GM12878 (cell line): ENCODE measurements at places on chromosomes 5 and 9. TPM values are rescaled to one million over a fixed set of nuclear protein-coding genes. Genes with fewer than 3 reads are reported as not detected.

The SPATA9 gene
- 0.35 TPM in 1 of 2 replicates, not detected in the other for total RNA-seq

The PKD2L2 gene
- 0.36 TPM in 1 of 2 replicates, not detected in the other for total RNA-seq

GRCh38 chr9:121218357-121219027 lies 16.8 kb upstream of the RAB14 start:
- DNase-seq: no peak

DNA sequence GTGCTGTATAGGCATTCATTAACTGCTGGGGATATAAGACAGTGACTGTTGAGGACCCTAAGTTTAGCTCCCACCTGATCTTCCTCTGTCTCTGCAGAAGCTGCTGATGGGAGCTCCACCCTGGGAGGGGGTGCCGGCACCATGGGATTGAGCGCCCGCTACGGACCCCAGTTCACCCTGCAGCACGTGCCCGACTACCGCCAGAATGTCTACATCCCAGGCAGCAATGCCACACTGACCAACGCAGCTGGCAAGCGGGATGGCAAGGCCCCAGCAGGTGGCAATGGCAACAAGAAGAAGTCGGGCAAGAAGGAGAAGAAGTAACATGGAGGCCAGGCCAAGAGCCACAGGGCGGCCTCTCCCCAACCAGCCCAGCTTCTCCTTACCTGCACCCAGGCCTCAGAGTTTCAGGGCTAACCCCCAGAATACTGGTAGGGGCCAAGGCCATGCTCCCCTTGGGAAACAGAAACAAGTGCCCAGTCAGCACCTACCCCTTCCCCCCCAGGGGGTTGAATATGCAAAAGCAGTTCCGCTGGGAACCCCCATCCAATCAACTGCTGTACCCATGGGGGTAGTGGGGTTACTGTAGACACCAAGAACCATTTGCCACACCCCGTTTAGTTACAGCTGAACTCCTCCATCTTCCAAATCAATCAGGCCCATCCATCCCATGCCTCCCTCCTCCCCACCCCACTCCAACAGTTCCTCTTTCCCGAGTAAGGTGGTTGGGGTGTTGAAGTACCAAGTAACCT lies 22.1 kb downstream of the PCDHGC5 start:
- peak; percentile 80 for DNase-seq

GRCh38 chr9:14608540-14608939 lies 84.7 kb downstream of the ZDHHC21 start:
- DNase-seq: no peak

The GPX3 gene
- total RNA-seq: 0.38 and 0.45 TPM in 2 replicates

DNA sequence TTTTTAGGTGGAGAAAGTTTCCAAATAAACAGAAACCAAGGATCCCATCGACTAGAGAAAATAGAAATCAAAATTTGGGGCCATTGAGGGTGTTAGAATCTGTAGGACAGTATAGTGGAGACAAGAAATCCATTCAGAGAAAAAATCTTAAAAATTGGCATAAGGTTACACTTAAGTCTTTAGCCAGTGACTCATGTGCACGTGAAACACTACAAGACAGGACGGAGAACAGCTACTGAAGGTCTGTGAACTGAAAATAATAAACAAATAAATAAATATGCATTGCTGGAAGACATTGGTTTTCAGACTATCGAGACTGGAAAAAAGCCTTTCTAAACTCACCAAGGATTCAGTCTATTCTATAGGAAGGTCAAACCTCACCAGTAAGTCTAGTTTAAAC lies 1955.5 kb downstream of the MAT2B start:
- DNase-seq: no peak

The LCN9 gene
- not detected in 2 replicates for total RNA-seq

DNA sequence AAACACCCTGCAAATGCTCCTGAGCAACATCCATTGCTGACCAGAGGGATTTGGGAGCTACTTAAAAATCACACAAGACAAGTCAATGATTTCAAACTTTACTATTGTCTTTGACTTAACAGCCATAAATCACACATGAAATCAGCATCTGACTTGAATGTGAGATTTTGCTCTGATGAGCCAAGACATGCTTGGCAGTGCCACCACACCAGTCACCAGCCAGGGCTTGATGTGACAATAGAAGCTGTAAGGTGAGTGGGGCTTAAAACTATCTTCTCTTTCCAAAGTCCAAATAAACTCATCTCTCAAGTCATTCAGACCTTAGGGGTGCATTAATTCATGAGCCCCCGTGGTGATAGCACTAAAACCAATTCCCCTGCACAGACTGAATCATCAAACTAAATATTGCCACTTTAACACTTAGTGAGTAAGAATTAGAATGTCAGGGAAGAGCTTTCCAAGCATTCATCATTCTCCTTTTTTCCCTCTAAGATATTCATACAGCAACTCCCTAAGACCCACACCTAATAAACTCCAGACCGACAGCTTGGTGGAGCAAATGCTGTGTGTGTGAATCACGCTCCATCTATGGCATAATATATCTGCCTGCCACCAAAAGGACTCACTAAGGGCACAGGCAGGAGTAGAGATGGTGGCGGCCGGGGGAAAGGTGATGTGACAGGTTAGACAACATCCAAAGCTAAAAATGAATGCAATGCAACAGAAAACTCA lies 119.4 kb downstream of the SPOCK1 start:
- DNase-seq: no peak

- no peak for DNase-seq
Observed at GRCh38 chr9:127318651-127319167, 54.1 kb downstream of the GARNL3 start.

DNA sequence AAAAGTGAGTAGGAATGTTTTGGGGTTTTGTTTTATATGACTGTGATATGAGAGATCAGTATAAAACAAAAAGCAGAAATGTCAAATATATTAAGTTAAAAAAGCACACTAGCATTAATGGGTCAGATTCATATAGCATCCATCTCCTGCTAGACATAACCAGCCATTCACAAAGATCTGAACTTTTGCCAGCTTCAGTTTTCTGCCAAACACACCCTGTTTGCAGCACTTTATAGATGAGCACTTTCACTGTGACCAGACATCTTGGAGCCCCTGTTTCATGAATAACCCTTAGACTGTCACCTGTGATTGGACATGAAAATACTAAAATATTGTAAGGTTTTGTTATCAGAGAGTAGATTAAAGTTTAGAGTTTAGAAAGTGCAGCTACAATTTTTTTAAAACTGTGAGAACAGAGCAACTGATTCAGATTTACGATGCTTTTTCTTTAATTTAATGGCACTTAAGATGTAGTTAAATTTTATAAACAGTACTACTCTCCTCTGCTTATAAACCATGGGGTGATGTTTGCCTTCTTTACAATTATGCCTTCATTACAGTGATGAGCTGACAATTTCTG lies 142.6 kb downstream of the KCTD16 start:
- DNase-seq: no peak

DNA sequence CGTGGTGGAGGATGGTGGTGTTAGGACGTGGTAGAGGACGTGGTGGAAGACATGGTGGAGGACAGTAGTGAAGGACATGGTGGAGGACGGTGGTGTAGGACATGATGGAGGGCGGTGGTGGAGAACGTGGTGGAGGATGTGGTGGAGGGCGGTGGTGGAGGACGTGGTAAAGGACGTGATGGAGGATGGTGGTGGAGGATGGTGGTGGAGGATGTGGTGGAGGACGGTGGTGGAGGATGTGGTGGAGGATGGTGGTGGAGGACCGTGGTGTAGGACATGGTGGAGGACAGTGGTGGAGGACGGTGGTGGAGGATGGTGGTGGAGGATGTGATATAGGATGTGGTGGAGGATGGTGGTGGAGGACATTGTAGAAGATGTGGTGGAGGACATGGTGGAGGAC lies 67.6 kb downstream of the S1PR3 start:
- DNase-seq: no peak

DNA sequence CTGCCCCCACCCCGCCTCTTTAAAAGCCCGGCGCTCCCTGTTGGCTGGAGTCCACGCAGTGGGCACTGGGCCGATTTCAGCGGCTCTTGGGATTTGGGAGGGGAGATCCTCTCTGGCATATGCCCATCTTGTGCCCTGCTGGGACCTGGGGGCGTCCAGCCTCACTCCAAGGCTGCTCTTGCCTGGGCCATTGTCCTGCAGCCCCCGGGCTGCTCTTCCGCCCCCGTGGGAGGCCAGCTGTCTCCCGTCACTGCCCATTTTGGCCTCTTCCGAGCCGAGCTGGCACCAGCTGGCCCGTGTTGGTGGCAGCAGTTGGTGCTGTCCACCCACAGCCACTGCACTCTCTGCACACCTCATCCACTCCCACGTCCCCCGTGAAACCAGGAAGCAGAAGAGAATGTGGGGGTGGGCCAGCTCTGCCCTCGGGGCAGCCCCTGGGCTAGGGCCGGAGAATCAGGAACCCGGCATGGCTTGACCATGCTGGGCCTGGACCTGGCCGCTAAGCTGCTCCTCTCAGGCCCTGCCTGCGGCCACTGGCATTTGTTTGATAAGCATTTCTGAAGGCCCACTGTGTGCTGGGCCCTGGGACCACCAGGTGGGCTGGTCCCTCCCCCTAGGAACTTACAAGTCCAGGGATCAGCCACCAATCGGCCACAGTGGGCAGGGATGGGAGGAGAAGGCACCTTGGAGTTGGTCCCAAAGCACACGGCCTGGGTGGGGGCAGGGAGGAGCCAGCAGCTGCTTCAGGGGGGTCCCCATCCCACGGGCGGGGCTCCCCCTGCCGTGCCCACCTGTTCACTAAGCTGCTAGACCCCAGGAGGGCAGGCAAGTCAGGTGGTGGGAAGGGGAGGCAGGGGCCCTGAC lies 2.2 kb downstream of the C8G start:
- DNase-seq: no peak

DNA sequence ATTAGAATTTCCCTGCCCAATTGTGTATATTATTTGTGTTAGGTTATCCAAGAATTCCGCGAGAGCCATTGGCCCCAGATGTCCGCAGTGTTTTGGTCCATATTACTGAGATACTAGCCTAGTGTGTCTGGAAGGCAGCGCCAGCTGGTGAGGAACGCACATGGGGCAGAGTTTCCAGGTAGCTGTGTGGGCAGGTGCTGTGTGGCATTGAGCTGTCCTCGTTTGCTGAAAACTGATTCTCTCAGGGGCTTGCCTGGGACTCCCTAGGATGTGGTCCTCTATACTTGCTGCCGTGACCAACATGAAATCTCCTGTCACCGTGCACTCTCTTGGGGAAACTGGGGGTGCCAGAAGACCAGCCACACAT lies 288.7 kb downstream of the FANCC start:
- DNase-seq: no peak

DNA sequence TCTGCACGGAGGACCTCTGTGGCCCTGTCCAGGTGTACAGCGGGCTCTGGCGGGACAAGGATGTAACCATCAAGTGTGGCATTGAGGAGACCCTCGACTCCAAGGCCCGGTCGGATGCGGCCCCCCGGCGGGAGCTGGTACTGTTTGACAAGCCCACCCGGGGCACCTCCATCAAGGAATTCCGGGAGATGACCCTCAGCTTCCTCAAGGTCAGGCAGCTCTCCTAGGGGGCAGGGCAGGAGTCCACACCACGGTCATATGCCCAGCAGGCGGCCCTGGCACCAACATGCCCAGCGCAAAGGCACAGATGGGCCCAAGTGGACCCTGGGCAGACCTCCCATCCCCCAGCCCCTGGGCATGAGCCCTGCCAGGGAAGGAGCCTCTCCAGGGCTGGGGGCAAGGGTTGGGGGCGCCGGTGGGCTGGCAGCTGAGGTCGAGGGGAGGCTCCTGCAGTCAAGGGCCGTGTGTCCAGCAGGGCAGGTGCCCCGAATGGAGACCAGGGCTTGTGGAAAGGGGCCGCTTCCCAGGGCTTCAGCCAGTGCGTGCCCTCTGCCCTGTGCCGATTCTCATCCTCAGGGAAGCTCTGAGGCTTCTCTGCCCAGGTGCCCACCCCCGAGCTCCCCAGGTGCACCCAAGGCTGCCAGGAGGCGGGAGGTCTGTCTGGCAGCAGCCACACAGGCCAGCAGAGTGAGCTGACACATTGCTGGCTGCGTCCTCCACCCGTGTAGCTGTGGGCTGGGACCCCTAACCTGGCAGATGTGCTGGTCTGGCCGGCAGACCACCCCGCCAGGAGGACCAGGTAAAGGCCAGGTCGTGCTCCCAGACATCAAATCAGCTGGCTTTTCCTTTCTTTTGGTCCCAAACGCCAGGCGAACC lies 10.0 kb downstream of the DIPK1B start:
- no peak for DNase-seq

DNA sequence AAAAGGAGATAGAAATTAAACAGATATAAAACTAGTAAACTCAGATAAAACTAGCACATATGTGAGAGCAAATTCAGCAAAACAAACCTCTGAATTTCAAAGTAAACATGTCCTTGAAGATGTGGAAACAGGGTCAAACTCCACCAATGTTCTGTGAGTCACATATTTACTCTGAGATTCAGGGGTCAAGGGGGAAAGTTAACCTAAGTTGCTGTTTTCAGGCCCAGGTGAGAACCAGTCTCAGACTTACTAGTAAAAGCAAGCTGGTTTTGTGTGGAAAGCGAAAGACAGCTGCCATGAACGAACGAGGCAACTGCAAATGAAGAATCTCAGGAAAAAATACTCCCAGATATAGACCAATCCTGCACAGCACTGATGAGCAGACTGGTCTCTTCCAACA lies 29.0 kb downstream of the PSMB7 start:
- DNase-seq: no peak

The LRRC19 gene
- not detected in 2 replicates for total RNA-seq

- DNase-seq: no peak
Observed at GRCh38 chr5:17235731-17236330, 18.4 kb downstream of the BASP1 start.

GRCh38 chr9:87713278-87713987 lies 12.5 kb upstream of the CTSL start:
- no peak for DNase-seq

The THBS4 gene
- total RNA-seq: 1.0 and 1.1 TPM in 2 replicates

GRCh38 chr9:87800456-87800855 lies 74.5 kb downstream of the CTSL start:
- DNase-seq: no peak

DNA sequence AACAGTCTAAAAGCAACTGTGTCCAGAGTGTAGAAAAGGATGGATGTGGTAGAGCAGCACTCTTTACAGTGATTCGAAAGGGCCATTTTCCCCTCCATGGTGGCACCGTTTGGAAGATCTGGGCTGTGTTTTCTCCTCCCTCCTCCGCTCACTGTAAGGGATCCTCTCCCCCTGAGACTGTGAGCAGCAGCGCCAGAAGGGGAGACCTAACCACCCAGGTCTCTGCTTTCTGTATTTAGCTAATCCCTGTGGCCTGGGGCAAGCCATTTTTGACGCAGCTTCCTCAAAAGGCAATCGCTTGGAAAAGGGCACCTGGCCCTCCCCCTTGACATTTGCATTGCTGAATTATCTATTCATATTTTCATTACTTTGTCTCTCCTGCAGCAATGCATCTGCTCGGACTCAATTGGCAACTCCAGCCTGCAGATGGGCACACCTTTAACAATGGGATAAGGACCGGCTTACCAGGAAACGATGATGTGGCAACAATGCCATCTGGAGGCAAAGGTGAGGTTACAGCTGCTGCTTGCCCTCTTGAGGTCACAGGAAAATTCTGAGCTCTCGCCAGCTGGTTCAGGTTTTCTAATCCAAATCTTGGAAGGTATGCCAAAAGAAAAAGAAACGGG lies 244.3 kb upstream of the WWC1 start:
- peak; percentile 3 for DNase-seq

GRCh38 chr9:74681906-74682305 lies 184.8 kb downstream of the RORB start:
- no peak for DNase-seq
